DMS 273 treated with DMSO at 0.1 percent for 48 hours (cell line): ENCODE measurements at places on chromosomes 13 and 19.

DNA sequence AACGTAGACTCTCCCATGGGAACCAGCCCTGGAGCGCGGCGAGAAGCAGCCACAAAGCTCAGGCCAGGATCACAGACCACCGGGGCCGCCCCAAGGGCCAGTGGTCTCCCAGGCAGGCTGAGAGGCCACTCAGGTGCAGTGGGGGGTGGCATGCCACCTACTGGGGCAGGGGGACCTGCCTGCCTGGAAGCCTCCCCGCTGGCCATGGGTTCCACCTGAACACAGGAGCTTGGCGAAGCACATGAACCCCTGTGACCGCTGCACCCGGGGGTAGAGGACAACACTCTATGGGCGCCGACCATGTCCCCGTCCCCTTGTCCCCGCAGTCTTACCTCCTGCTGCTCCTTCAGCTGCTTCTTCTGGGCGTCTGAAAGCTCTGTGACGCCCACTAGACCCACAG, 6.8 kb upstream of the TM6SF2 start:
- DNase-seq = no peak

GRCh38 chr13:58463841-58464240, 832.3 kb downstream of the PCDH17 start:
- no peak for DNase-seq

DNA sequence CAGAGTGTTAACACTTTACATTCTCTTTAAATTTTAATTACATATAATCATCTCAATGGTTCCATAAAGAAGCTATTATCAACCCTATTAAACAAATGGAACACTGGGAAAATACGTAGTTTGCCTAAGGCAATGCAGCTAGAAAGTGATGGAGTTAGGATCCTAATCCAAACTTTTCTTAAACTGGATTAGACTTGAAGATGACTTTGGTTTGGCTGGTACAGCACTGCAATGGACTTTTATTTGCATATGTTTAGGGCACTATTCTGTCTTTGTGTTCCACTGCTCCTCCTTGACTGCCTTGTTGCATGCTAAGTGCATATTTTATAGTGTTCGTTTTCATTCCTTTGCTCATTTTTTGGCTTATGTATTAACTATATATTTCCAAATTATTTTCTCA, 133.5 kb upstream of the UFM1 start:
- DNase-seq = no peak

DNA sequence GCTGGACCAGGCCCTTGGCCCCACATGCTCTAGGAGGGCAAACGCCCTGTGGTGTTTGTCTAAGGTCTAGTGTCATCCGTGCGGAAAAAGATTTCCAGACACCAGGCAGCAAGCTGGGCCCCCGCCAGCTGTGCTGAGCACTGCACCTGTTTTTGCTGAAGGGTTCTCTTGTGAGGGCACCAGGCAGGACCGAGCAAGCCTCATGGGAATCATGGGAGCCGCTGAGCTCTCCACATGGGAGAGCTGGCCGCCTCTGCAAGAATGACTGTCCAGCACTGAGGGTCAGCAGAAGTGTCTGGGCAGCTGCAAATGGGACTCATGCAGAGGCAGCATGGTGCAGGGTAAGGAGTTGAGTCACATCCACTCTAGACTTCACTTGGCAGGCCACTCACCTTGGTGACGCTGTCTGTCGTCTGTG, 12.0 kb downstream of the B3GNT8 start:
- no peak for DNase-seq

GRCh38 chr13:72652681-72653080, 74.7 kb downstream of the MZT1 start:
- DNase-seq = no peak
